ENCODE measurements at places on chromosomes 16 and 17.

- no peak for DNase-seq
Measured at GRCh38 chr17:31521632-31522283, 130.3 kb downstream of the RAB11FIP4 start.

- DNase-seq = no peak
Measured at GRCh38 chr16:52234626-52235025, 312.3 kb downstream of the TOX3 start.

GRCh38 chr17:15492791-15493692 lies 25.6 kb upstream of the CDRT4 start:
- DNase-seq = no peak

GRCh38 chr17:67216578-67217320 lies 28.2 kb downstream of the HELZ start:
- peak; percentile 5 for DNase-seq

DNA sequence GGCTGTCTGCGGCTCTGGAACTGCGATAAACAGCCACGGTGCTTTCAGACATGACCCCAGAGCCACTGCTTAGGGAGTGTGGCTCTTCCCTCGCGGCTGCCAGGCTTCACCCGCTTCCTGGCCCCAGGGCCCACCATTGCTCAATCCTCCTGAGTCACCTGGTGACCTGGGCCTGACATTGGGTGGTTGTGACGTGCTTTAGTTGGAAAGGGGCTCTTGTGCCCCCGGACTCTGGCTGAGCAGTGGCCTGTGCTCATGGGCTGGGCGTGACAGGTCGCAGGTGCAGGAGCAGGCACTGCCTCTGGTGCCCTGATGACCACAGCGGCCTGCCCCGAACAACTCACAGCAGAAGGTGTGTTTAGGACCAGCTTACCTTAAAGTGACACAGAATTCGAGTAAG lies 8.6 kb upstream of the NUDT16L1 start:
- no peak for DNase-seq

DNA sequence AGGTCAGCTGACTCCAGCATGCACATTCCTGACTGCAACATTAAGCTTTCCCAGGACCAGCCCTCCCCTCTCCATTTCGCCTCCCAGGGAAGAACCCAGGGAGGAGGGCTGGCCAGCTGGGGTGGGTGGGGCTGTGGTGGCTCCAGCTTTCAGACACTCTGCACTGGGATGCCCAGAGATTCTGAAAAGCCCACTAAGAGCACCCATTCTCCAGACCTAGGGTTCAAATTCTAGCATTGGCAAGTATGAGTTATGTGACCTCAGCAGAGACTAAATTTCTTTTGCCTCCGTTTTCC lies 7.8 kb downstream of the DLX3 start:
- DNase-seq = no peak

DNA sequence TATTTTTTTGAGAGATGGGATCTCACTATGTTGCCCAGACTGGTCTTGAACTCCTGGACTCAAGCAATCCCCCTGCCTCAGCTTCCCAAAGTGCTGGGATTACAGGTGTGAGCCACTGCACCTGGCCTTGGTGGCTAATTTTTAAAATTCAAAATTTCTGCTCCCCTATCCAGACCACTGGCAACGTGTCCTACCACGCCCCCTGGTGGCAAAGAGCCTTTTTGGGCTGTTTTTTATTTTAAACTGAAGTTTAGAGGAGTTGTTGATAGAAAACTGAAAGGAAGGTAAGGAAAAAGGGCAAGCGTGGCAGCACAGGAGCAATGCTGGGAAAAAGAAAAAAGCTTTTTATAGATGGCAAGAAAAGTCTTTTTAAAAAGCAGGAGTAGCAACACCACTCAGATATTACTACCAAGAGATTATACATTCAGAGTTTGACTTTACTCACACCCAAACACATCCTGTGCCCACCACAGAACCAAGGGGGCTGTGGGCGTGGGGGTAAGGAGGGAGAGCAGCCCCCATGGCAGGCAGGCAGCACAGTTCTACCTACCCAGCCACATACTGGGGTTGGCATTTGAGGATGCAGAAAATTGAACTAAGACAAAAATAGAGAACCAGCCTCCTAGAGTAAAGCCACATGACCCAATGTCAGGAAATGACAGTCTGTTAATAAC lies 4.2 kb upstream of the MXRA7 start:
- DNase-seq = peak; percentile 74

DNA sequence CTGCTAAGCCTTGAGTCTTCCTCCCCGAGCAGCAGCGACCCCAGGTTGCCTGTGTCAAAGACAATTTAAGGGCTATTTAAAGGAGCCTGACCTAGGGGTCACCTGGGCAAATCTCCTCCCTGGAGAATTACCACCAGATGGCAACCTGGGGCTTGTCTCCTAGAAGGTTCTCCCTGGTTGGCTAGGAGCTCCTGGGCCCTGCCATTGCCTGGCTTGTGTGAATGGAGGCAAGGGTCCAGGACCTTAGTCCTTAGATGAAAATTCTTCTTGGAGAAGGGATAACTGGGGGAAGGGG lies 51.3 kb upstream of the TAC4 start:
- no peak for DNase-seq

All from muscle of back (tissue), 13 donors.